ENCODE measurements at places on chromosomes 12 and 14.

GRCh38 chr14:100839681-100840111 lies 13.8 kb downstream of the MEG3 start:
- no peak for DNase-seq

DNA sequence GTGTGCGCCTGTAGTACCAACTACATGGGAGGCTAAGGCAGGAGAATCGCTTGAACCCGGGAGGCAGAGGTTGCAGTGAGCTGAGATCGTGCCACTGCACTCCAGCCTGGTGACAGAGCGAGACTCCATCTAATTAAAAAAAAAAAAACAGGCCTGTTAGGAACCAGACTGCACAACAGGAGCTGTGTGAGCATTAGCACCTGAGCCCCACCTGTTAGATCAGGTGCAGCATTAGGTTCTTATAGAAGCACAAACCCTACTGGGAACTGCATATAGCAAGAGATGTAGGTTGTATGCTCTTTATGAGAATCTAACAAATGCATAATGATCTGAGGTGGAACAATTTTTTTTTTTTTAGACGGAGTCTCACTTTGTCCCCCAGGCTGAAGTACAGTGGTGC lies 8.6 kb downstream of the ATXN2 start:
- no peak for DNase-seq

DNA sequence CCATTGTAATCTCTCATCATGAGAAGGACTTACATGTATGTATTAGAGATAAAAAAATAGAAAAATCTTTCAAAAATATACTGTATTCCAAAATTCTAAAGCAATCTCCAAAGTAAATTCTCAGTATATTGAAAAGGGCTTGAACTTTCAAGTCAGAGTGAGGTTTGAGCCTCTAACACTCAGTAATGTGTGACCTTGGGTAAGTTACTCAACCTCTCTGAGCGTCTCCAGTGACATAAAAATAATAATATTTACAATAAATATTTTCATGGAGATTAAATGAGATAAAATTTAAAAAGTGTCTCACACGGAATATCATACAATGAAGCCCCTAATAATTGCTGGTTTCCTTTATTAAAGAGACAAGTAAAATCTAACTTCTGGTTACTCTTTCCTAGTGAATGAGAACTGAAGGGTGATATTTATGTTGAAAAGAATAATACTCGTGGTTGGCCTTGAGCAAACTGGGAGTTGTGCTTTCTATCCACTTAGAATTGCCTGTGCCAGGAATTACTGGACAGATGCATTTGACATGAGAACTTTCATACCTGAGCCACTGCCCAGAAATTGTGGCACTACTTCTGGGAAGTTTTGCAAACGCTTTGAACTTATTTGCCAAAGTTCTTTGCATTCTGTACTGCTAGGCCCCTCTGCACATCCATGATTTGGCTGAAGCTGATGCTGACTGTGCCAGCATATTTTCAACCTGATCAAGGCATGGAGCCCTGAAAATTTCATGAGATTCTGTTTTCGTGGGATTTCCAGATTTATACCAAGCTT lies 933.7 kb downstream of the GALC start:
- DNase-seq: no peak

- no peak for DNase-seq
Observed at GRCh38 chr12:6691473-6691872, 2.3 kb upstream of the ZNF384 start.

DNA sequence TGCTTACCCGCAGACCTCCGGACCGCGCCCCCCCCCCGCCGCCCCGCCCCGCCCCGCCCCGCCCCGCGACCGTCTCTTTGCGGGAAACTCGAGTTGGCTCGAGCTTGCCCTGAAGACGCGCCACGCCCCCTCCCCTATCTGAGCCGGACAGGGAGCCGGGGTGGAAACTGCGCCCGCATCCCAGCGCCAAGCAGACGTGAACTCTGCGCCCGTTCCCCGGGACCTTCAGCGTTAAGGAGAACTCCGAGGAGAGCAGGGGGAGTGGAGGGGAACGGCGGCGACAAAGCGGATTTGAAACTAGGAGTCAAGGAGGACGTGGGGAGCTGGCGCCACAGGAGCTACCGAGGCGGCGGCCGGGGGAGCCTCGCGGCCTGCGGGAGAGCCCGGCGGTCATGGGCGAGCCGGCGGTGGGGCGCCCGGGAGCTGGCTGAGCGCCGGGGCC lies at the start of gene KCNK13:
KCNK13 (plus strand) TSS at position 310 of the 442 bp plus-strand sequence. CDS start 212 bp downstream, outside the sequence.
- no peak for DNase-seq

DNA sequence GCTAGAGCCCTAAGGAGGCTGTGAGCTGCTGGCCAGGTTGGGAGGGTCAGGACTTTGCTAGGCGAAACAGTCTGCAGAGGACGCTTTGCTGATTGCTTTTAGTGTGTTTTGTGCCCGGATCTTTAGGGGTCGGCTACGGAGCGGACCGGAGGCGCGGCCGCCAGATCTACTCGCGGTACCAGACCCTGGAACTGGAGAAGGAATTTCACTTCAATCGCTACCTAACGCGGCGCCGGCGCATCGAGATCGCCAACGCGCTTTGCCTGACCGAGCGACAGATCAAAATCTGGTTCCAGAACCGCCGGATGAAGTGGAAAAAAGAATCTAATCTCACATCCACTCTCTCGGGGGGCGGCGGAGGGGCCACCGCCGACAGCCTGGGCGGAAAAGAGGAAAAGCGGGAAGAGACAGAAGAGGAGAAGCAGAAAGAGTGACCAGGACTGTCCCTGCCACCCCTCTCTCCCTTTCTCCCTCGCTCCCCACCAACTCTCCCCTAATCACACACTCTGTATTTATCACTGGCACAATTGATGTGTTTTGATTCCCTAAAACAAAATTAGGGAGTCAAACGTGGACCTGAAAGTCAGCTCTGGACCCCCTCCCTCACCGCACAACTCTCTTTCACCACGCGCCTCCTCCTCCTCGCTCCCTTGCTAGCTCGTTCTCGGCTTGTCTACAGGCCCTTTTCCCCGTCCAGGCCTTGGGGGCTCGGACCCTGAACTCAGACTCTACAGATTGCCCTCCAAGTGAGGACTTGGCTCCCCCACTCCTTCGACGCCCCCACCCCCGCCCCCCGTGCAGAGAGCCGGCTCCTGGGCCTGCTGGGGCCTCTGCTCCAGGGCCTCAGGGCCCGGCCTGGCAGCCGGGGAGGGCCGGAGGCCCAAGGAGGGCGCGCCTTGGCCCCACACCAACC lies 1.5 kb downstream of the HOXC6 start:
- no peak for DNase-seq

- DNase-seq: no peak
Observed at GRCh38 chr12:74889073-74889472, 320.6 kb downstream of the KCNC2 start.

DNA sequence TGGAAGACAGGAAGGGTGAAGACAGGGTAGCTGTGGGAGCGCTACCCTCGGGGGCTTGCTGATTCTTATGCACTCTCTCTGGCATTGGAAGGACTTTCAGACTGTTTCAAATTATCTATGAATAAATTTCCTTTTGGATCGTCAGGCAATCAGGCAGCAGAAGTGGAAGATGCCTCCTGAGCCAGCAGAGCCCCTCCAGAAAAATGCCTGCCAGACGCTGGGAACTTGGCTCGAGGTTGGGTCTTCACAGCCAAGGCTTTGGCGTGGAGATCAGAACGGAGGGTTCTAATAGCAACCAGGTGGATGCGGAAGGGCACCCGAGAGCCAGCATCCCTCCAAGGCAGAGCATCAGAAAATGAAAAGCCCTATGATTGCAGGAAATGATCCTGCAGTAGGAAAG lies 119.2 kb upstream of the RFLNA start:
- no peak for DNase-seq

DNA sequence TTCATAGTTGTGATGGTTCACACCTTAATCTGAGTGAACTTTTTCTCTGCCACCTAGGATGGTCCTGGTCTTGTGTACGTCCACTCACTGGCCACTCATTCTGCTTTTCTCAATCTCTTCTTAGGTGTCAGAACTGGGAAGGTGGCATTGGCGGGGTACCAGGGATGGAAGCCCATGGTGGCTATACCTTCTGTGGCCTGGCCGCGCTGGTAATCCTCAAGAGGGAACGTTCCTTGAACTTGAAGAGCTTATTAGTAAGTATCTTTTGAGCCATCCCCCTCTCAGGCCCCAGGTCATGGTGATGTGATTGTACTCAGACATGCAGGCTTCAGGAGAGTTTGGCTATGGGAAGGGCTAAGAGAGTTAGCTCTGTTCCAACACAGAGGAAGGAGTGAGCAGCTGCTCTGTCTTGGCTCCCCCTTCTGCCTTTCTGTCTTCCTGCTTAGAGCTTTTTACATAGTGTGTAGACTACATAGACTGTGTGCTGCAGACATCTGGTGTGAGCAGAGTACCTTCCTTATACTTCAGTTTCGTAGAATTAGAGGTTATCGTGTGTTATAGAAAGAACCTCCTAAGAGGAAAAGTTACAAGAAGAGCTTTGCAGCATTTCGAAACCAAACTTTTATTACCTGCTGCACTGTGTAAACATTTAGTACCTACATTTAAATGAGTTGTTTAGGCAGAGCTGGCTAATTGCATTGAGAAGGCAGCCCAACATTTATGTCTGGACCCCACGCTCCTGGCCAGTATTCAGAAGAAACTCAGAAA lies 54.2 kb downstream of the FNTB start:
- no peak for DNase-seq

GRCh38 chr12:52444647-52445595 lies 7.0 kb downstream of the KRT6B start:
- DNase-seq: no peak

- DNase-seq: no peak
Observed at GRCh38 chr12:49761677-49762467, 20.5 kb downstream of the TMBIM6 start.

DNA sequence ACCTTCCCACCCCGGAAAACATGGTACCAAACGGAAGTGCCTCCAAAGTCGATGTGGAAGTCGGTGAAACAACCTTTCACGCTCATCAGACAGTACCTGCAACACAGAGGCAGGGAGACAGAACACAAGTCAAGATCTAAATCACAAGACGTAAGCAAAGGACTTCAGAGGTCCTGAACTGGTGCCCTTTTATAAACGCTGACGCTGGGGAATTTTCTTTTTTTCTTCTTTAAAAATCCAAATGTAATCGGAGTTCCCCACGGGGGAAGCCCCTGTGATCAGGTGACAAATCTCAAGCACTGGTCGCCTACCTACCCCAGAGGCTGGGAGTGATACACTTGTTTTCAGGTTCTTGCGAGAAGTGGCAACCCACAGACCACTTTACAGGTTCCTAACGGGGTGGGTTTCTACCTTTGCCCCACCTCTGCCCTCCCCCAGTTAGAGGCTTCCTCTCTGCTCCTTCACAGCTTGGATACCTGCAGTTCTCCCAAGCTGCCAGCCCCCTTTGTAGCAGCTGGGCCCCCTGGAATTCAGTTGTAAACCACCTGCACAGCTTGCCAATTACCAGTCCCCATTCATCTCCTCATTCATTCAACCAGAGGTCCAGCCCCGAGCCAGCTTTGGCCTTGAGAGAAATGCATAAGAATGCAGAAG lies 46.2 kb downstream of the KDM2B start:
- peak; percentile 83 for DNase-seq

DNA sequence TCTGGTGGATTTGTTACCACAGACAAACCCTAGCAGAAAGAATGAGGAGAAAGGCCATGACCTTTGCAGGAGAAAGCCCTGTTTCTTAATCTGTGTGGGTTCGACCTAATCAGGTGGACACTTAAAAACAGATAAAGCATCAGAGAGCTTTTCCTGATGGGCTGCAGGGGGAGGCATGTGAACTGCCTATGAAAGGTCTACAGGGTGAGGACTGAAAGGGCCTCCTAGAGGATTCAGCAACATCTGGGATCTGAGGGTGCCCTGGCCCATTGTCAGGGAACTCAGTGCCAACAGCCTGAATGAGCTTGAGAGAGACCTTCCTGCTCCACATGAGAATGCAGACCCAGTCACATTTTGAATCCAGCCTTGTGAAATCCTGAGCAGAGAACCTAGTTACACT lies 178.8 kb upstream of the DDHD1 start:
- no peak for DNase-seq

GRCh38 chr14:91464615-91465205 lies 45.4 kb downstream of the PPP4R3A start:
- no peak for DNase-seq

GRCh38 chr12:116604178-116604895 lies 45.2 kb downstream of the MAP1LC3B2 start:
- DNase-seq: no peak

DNA sequence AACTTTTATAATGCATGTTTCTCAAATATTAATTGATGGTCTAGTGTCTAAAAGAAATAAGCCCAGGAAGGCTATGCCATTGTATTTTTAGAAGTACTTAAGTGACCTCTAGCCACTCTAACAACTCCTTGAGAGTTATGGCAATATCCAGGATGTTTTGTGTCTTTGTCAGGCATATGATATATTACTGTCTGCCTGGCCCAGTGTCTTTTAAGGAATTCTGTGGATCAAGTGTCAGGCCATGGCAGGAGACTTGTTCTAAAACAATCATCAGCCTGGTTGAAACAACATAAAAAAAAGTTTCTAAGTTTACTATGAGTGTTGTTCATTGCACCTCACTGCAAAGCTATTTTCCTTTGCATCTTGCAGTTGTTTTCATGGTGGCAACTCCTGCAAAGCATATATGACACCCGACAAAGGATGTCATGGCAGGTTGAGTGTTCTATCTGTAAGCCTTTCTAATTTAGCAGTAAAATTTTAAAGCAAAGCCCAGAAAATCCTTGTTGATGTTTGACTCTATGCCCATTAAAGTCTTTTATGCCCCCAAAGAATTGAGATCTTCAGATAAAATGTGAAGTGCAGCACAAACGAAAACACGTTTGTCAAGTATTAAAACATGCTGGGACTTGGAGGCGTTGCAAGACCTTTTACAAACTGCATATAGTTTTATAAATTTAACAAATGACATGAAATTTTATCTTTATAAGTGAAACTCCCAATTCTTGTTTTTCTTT lies 89.5 kb upstream of the SLC38A2 start:
- DNase-seq: no peak

GRCh38 chr14:104686624-104687517 lies 2.5 kb upstream of the INF2 start:
- no peak for DNase-seq

- no peak for DNase-seq
Observed at GRCh38 chr14:95273001-95273978, 46.4 kb downstream of the CLMN start.

GRCh38 chr12:46388427-46389021 lies 16.0 kb upstream of the SLC38A2 start:
- DNase-seq: no peak

GRCh38 chr14:96624661-96625425 lies 122.7 kb downstream of the PAPOLA start:
- DNase-seq: no peak

Measured in CD4-positive, alpha-beta T cell treated with Interleukin-15 for 4 hours (primary cell).